RCC 7860 (cell line): ENCODE measurements at places on chromosomes 12 and 14.

GRCh38 chr12:18467620-18468245, 206.4 kb downstream of the PIK3C2G start:
- no peak for DNase-seq

DNA sequence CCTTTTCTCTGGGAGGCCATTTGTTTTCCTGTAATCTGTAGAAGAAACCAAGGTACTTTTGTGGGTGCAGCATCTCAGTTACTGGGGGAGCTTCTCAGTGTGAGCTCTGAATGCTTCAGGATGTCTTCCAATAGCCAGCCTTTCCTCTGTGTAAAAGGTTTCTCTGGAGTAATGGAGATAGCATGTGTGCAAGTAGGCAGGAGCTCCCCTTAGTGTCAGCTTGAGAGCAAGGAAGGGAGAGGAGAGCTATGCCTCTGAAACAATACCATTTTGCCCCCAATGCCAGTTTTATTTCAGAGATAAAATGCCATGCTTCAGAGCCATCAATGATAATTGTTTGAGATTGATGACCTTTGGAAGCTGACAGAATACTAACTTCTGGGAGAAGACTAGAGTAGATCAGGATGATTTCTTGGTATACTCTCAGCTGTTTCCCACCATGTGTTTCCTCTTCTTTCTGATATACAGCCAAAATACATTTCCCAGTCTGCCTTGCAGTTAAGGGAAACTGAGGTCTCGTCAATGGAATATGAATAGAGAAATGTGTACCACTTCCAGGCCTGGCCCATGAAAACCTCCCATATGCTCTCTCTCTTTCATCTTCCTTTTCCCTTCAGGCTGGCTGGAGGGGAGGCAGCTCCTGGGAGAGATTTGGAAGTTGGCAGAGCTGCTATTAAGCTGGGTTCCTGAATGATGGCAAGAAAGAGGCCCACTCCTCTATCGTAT, 125.7 kb downstream of the CRADD start:
- DNase-seq, result no peak

GRCh38 chr12:51932218-51933076, 19.1 kb upstream of the ACVR1B start:
- no peak for DNase-seq

- DNase-seq, result no peak
These were observed 55.2 kb downstream of the RASSF3 start for GRCh38 chr12:64665514-64665913.

- no peak for DNase-seq
These were observed 4.1 kb downstream of the OTX2 start for GRCh38 chr14:56805992-56806727.

DNA sequence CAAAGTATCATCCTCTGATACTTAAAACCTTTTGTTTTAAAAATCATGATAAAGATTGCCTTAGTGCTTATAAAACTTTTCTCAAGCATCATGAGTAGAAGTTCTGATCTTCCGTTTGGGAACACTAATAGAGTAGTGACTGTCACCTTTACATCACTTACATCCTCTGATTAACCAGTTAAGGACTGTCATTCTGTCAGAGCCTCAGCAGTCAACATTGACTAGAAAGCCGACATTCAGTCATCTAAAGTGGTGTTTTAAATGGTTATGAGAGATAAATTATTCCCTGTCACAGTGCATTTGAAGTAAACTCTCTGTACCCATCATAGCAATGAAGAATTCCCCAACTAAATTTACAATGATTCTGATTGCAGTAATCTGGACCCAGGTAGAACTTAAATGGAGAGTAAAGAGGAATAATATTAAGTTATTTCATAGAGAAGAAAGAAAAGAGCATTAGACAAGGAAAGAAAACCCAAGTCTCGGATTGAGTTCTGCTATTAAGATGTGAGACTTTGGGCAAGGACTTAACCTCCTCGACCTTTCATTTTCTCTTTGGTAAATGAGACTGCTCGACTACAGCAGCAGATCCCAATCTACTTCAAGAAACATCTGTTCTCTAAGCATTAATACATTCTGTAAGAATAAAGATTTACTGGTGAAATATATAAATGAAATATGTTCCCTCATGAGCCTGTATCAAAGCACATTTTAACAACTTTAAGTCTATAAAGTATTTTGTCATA, 563.9 kb upstream of the LMO3 start:
- DNase-seq, result no peak

DNA sequence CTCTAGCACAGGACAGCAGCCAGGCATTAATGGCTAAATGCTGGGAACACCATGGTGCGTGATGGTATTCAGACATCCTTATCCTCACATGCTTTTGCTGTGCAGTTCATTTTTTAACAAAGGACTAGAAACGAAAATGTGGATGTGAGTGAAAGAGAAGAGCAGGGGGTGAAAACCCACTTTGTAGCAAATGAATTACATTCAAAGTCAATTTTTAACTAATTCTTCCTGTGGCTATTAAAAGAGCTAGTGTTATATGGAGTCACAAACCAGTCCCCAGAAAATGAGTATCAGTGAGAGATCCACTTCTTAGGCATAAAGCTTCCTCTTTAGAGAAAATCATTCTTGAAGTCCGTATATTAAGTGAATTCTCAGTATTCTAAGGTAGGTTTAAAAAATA, 592.0 kb upstream of the LMO3 start:
- DNase-seq, result no peak
